ENCODE measurements at places on chromosomes 1 and 21.
A peak's percentile ranks its signal among the peaks of the same experiment; 100 is the strongest.

DNA sequence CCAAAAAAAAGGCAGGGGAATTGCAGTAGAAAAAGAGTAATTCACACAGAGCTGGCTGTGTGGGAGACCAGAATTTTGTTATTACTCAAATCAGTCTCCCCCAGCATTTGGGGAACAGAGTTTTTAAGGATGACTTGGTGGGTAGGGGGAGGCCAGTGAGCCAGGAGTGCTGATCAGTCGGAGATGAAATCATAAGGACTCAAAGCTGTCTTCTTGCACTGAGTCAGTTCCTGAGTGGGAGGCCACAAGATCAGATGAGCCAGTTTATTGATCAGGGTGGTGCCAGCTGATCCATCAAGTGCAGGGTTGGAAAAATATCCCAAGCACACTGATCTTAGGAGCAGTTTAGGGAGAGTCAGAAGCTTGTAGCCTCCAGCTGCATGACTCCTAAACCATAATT is 23.7 kb upstream of the EDARADD start:
- no peak for DNase-seq

- no peak for DNase-seq
Observed at GRCh38 chr1:40151457-40152079, 9.6 kb upstream of the RLF start.

- no peak for DNase-seq
Observed at GRCh38 chr1:221356693-221357092, 385.2 kb downstream of the DUSP10 start.

GRCh38 chr1:41379738-41380130 is 18.5 kb downstream of the FOXO6 start:
- DNase-seq: no peak

DNA sequence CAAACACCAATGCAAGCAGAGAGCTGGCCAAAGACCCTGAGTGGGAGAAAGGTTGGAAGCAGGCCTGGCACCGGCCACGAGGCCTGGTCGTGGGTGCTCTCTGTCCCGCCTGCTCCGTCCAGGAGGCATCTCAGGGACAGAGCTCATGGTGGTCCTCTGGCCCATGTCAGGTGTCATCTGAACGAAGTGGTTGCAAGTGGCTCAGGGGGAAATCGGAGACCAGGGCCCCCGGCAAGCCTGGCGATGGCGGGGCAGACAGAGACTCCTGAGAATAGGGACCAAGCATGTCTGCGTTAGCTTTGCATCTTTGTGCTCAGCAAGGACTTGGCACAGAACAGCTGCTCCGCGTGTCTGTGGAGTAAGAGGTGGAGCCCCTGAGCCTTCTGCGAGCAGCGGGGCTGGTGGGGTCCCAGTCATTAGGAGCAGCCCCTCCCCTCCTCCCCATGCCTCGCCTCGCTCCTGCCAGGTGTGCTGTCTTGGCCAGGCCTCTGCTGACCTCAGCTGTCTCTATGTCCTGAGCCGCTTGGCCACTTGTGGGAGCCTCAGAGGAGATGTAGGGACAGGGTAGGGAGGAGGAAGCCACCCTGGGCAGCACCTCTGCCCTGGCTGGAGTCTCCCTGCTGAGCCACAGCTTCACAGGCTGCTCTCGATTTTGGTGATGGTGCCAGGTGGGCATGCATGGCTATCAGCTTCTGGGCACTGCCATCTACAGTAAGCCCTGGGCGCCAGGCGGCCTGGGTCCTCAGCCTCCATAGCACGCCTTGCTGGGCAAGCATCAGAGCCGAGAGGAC is 362.9 kb upstream of the VAMP3 start:
- no peak for DNase-seq

DNA sequence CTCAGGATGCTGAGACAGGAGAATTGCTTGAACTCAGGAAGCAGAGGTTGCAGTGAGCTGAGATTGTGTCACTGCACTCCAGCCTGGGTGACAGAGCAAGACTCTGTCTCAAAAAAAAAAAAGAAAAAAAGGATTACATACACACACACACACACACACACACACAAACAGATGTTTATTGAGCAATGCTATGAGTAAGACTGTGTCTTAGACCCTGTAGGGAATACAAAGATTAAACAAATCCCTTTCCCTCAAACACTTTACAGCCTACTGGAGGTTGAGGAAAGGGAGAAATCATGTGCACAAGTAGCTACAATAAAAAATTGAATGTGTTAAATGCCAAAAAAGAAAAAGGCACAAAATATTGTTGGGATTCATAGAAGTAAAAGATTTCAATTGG is 58.1 kb downstream of the RPAP2 start:
- DNase-seq: no peak

GRCh38 chr21:33236013-33236686 is 6.4 kb downstream of the IFNAR2 start:
- DNase-seq: no peak

- DNase-seq: no peak
Observed at GRCh38 chr1:84162295-84162694, 18.2 kb downstream of the PRKACB start.

GRCh38 chr21:41941941-41942340 is 11.9 kb downstream of the C2CD2 start:
- DNase-seq: no peak

DNA sequence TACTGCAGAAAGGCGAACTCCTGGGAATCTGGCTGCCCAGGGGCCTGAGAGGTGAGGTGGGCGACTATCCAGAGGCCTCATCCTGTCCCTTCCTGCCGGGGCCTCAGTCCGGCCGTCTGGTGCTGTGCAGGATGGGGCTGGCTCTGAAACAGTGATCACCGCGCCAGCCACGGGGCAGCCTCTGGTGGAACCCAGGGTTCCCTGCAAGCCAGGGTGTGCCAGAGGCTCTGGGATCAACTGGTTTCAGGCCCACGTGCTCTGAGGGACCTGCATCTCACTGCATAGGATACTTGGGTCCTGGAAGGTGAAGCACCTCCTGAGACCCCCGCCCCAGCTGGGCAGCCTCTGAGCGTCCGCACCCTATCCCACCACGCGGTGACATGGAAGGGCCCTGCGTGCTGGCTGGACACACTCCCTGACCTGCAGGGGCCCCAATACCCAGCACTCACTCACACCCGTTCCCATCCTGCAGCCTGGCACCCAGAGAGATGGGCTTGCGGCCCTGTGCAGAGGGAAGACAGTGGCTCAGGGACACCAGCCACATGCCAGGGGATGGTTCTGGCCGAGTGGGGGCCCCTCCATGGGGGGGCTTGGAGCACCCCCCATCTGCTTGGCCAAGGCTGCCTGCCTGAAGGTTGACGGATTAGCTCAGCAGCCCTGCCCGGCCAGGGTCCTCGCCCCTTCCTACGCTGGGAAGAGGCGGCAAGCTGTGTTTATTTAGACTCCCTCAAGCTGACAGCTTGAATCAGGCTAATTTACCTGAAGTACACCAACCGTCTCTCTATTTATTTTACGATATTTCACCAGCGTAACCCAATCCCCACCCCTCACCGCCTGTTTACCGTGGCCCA is 64.3 kb upstream of the TTC34 start:
- no peak for DNase-seq

GRCh38 chr1:184185347-184185746 is 133.8 kb downstream of the TSEN15 start:
- DNase-seq: no peak

- DNase-seq: no peak
Observed at GRCh38 chr1:237507005-237507404, 383.7 kb downstream of the ZP4 start.

- no peak for DNase-seq
Observed at GRCh38 chr1:175192630-175193526, at the start of gene KIAA0040. Gene KIAA0040, minus strand, starts transcription at chr1:175192776. Its CDS starts 31,763 bp downstream, at chr1:175161013.

- peak; percentile 25 for DNase-seq
Observed at GRCh38 chr21:25809013-25809412, 74.2 kb downstream of the GABPA start.

DNA sequence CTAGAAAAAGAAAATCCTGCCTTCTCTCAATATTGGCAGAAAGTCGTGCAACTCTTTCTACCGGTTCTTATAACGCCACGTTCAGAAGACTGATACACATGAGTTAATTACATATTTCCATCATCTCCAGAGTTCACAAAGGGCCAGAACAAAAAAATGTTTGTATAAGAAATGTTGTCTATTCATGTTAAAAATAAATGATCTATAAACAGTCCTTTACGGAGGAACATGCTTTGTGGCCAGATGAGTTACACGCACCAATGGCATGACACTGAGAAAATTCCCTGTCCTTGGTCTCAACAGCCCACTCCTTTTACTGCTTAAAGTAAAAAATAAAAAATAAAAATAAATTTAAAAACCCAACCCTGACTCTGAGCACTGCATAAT is 29.5 kb downstream of the C2CD2 start:
- no peak for DNase-seq

- DNase-seq: no peak
Observed at GRCh38 chr1:162323023-162323422, 53.6 kb downstream of the SPATA46 start.

GRCh38 chr1:10852486-10852885 is 56.0 kb upstream of the CASZ1 start:
- DNase-seq: no peak

DNA sequence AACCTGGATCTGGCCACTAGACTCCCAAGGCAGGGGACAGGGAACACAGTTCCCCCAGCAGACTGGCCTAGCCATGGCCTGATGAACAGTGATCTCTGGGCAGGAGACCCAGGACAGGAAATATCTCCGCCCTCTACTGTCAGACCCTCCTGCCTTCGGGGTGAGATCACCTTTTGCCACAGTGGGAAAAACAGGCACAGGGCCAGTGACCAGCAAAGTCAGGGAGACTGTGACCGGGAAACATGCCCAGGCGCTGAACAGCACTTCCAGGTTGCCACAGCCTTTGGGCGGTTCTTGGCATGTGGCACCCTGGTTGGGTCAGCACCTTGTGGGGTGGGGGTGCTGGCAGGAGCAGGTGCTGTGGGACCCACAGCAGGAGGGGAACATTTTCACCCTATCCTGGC is 8.9 kb upstream of the ZNF669 start:
- peak; percentile 84 for DNase-seq

GRCh38 chr1:204263254-204263910 is 49.6 kb upstream of the GOLT1A start:
- DNase-seq: no peak

GRCh38 chr21:37435120-37435519 is 68.5 kb downstream of the DYRK1A start:
- no peak for DNase-seq

DNA sequence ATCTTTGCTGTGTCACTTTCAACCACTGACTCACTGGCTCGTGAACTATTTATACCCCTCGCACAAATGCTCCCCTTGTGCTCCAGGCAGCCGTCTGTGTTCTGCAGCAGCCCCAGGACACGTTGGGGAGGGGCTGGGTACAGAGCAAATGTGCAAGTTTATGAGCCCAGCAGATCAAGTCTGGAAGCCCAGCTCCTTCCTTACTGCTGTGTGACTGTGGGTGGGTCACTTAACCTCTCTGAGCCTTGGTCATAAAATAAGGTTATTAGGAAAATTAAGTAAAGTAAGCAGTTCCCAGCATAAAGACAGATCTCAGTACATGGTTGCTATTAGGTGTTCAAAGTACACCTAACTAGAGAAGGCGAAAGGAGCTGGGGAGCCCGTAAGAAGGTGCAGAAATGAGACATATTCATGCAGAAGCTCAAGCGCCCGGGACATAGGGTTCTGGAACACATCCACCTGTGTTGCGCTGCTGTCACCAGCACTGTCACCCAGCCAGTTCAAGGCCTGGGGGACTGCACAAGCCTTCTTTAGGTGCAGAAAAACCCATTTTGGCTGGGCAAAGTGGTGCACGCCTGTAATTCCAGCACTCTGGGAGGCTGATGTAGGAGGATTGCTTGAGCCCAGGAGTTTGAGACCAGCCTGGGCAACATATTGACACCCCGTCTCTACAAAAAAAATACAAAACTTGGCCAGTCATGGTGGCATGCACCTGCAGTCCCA is 13.8 kb downstream of the EFHD2 start:
- no peak for DNase-seq

GRCh38 chr1:58107943-58108342 is 438.6 kb downstream of the OMA1 start:
- DNase-seq: no peak

DNA sequence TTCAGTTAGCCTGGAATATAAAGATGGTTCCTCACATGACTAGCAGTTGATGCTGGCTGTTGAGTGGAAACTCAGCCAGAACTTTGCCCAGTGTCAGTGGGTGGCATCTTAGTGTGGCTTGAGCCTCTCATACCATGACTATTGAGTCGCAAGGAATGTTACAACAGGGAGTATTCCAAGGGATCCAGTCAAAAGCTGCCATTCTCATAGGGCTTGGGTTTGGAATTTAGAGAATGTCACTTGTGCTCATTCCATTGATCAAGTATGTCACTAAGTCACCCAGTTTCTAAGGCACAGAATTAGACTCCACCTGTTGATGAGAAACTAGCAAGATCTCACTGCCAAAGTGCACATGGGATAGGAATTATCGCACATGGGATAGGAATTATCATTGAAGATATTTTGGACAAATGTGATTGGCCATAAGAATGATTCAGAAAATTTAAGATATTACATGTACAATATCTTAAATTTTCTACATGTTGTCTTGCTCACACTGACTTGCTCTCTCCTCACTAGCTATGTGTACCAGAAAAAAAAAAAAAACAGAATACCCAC is 1290.7 kb upstream of the ADGRL2 start:
- DNase-seq: peak; percentile 12

GRCh38 chr1:242002072-242002471 is 3.2 kb upstream of the MAP1LC3C start:
- no peak for DNase-seq

DNA sequence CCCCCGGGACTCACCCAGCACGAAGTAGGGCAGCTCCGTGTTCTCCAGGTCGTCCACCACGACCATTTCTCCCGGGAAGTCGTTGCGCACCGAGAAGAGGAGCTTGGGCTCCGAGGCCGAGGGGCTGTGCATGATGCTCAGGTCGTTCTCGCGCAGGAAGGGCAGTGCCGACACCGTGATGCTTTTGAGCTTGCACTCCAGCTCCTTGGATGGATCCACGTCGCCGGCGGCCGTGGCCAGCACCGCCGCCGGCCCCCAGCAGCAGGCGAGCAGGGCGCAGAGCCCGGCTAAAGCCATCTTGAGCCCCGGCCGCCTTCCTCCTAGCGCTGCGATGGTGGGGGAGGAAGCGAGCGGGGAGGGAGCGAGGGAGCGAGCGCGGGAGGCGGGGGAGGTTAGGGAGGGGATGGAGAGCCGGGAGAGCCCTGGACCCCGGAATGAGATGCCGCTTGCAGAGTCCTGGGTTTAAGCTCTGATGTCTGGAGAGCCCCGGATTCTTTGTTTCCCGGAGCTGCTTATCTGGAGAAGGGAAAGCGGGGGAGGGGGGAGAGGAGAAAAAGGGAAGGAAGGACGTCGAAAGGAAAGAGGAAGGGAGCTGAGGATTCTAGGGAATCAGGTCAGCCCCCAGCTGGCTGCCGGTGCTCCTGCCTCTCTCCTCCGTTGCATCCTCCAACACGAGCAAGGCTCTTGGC is at the start of gene ASTN1:
Gene ASTN1, minus strand, starts transcription at position 333 of the 689 bp plus-strand sequence. Its CDS starts 36 bp downstream, at position 297.
- no peak for DNase-seq
